ENCODE measurements at places on chromosomes 1 and 21.

- no peak for DNase-seq
Measured at GRCh38 chr1:225471109-225471452, 43.2 kb upstream of the LBR start.

- no peak for DNase-seq
Measured at GRCh38 chr21:16640297-16641027, 872.4 kb upstream of the CXADR start.

- DNase-seq, result no peak
Measured at GRCh38 chr1:229119876-229120275, 151.0 kb upstream of the RAB4A start.

- DNase-seq, result no peak
Measured at GRCh38 chr1:42732126-42732680, 7.8 kb downstream of the CLDN19 start.

GRCh38 chr1:108861566-108861965 lies 4.7 kb upstream of the AKNAD1 start:
- DNase-seq, result no peak
